ENCODE measurements at places on chromosomes 7 and 10.

DNA sequence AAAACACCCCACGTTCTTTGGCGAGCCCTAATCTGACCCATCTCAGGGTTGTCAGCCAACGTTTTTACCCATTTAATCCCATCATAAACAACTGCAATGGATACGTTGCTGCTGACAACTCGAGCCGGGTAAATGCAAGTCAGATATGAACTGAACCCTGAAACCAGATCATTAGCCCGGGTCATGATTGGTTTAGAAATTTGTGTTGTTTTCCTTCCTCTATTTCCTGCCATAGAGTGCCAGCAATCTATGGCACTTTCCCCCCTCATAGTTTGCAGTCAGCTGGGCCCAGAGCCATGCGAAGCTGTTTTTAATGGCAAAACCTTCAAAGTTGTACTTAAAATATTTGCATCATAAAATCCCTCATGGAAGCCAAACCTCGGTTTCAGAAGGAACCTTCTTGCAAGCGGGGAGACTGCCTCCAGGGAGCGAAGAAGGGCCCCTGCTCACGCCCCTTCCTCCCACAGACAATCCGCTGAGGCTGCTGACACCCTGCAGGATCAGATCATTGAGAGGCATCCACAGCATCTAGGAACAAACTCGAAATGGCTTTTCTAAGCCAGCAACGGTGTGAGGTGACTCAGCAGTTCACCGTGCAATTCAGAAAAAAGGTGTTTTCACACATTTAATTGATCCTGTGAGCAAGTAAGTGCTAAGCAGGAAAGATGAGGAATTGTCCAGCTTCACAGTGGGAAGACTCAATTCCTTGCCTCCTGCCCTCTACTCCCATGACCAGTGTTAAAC lies 710.1 kb downstream of the PARD3 start:
- no peak for DNase-seq

DNA sequence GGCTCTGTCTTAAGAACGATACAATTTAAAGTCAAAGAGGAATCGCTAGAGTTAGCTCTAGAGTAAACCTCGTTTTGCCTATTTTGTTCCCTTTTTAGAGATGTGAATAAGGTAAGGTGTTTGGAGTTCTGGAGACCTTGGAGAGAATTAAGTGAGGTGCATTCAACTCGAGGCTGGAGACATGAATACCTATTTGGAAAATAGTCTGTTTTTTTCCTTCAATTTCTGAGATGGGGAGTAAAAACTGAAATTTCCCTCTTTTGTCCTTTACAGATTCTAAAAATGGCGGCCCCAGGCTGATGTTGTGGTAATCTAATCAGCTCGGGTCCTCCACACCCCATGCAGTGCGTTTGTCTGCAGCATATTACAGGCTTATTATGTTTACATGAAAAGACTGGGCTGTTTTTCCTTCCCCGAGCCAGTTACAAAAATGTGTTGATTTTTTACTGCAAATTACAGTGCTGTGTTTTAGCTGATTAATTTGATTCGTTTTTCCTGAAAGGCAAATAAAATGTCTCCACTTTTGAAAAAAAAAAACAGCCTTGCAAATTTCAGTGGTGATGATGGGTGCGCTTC lies 1.5 kb downstream of the KMT2E start:
- DNase-seq: no peak

DNA sequence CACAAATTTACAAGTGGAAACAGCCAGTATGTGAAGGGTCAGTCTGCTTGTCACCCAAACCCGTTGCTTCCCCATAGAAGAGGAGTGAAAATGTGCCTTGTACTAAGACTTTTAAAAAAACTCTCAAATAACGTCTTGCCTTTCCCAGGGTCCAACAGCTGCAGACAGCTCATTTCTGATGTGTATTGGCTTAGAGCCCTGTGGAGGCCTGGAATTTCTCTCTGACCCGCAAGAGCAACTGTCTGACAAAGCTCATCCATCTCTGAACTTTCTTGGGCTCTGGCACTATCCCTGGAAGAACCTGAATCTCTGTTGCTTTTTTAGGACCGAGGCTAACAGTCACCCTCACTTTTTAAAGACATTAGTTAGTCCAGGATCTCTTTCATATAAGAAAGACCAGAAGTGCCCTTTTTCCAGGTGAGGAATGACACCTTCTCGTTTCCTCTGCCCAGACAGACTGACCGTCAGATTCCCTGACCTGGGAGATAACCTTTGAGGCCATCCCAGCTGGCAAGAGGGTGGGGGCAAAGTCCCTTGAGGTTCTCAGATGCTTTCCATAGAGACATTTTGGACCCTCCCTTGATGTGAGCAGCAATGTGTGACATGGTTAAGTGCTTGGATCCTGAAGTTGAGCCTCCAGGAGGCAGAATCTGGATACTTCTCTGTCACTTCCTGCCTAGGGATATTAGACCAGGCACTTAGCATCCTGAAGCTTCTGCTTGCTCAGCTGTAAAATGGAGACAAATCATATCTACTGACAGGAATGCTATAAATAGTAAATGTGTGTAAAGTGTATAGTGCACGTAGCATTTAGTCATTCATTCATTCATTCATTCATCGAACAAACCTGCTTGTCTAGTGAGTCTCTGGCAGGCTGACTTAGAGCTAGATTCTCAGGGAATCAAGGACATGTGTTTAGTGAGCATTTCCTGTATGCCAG lies 4.5 kb upstream of the NODAL start:
- DNase-seq: no peak

GRCh38 chr10:32687546-32687945 lies 241.6 kb downstream of the CCDC7 start:
- no peak for DNase-seq

- DNase-seq: no peak
Observed at GRCh38 chr10:122311716-122312115, 40.6 kb downstream of the BTBD16 start.

DNA sequence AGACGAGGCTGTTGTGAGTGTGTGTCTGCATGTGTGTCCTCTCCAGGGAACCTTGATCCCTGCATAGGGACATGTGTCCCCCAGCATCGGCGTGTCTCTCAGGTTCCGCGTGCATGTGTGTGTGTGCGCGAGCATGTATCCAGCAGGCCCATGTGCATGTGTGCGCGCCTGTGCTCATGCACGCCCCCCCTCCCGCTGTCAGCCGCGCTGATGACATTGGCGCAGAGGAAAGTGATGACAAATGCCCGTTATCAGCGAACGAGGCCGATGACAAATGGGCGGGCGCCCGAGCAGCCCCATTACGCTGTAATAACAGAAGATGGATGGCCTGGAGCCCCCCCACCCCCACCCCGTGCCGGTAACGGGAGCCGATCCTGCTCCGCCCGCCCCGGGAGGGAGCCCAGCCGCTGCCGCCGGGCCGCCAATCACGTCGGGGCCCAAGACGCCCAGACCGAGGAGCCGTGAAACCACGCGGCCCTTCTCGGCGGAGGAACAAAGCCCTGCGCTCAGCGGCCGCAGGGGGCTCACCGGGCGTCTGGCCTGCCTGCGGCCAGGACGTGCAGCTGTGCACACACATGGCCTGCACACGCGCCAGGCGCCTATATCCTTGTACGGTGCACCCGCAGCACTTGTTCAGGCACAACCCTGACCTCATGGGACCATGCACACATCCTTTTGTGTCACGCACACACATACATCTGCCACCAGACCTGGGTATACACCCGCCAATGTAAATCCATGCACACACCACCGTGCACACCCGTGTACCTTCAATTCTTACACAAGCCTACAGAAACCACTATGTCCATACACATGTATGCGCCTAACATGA lies 21.5 kb downstream of the POLL start:
- no peak for DNase-seq

GRCh38 chr10:6343305-6344010 lies 140.7 kb downstream of the PFKFB3 start:
- DNase-seq: no peak

GRCh38 chr10:102264371-102264770 lies 19.0 kb downstream of the GBF1 start:
- no peak for DNase-seq

DNA sequence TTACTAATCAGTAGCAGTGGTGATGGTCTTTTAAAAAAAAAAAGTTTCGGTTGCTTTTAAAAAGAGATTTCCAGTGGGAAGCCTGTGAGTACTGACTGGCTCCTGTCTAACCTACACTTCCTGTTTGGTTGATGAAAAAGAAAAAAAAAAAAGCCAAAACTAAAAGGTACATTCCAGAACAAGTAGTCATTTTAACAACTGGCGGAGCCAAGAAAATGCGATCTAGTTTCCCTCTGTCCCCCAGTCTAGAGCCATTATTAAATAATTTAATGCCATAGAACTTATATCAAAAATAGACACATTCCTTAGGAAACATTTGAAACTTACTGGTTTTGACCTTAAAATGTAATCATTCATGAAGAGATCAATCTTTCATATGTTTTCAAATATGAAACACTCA lies 254.2 kb upstream of the C7orf33 start:
- DNase-seq: no peak

- DNase-seq: no peak
Observed at GRCh38 chr7:142508251-142508650, 241.0 kb upstream of the PRSS1 start.

DNA sequence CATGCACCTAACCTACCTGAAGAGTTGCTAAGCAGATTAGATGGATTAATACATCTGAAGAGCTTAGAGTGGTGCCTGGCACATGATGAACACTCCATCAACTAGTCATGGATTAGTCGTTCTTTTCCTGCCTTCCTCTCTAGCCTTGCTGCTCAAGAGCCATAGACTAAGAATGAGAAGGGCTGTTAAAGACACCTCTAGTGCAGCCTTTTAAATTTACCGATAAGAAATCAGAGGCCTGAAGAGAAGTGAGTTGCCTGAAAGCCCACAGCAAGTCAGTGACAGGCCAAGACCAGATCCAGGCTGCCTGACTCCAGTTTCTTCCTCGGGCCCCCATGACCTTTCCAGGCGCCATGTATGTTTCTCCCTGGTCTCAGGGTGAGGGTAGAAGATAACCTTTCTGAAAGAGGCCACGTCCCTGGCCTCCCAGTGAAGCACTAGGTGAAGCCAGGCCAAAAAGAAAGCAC lies 6.5 kb downstream of the TSPAN15 start:
- DNase-seq: no peak

DNA sequence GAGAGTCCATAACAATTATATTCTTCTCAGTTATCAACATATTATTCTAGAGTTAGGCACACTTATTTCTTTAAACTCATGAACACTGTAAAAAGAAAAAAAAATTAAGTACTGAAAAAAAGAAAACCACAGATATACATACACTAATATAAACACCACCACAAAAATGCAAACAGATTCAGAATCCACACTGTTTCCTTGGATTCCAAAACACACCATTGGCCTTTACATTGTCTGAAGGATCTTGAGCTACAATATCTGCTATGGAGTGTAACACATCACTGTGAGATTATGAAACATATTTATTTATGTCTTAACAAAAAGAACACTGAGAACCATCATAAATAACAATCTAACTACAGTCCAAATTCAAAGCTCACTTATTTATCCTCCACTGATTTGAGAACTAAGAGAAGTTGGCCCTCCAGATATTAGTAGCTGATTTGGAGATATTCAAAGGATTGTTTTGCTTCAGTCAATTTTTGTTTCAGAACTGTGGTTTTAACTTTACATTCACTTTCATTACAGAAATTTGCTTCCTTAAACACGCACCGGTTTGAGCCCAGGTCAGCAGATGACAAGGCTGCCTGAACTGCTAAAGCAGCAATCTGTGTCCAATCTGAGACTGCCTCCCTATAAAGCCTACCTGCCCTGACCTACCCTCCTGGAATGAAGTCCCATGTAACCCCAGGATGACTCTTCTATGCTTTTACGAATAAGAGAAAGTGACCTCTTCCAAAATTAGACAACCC lies 47.0 kb upstream of the CDK1 start:
- no peak for DNase-seq

GRCh38 chr10:116831790-116832189 lies 17.5 kb upstream of the ENO4 start:
- DNase-seq: no peak

DNA sequence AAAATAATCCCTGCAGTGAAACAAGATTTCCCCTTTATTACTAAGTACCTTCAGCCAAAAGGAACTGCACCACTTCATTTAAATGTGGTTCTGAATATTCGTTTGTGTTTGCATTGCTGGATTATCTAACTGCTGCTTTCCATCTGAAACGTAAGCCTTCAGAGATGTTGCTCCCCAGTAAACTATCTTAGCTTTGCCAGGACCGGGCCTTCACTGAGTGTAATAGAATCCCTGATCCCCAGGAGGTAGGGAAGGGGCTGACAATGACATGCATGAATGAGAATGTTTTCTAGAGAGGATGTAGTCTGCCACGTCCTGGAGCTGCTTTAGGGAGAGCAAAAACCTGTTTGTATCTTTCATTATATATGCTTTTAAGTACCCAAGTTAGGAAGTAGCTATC lies 19.5 kb upstream of the INSYN2A start:
- no peak for DNase-seq

DNA sequence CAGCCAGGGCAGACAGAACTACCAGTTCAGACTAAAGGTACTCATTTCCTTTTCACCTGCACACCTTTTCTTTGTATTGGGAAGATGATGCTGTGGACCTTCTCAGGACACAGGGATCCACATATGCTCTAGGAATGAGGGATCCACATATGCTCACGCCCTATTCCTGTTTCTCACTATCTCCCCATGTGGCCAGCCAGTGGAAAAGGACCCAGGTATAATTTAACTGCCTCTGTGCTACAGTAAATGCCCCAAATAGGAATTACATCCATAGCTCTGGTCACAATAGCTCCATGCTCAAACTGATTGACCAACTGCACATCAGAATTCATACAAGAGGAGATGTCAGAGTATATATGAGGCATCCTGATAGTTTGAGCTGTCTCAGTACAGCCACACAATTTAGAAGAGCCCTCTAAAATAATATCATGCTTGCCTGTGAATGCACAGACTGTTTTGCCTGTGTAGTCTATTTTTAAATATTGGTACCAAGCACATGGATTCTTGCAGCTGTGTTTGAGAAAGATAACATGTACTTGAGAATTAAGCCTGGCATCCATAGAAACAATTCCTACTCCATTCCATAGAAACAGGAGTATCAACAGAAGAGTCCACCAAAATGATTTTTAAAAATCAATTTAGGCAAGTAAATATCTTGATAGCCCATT lies 43.7 kb downstream of the CTTNBP2 start:
- DNase-seq: no peak

DNA sequence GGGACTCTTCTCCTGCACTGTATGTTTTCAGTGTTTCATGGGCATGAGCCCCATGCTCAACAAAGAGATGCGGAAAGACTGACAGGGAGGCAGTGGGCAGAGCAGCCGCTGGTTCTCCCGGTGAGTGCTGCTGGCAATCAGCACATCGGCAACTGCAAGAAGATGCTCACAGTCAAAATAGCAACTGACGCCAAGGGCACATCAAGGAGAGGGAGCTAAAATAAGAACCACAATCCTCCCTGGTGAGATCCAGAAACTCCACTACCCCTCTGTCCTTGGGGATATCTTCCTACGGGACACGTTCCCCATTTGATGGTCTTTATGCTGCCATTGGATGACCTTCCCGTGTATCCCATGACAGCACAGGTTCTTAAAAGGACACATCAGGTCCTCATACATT lies 28.9 kb upstream of the SVIL start:
- DNase-seq: no peak

- DNase-seq: no peak
Observed at GRCh38 chr10:117621795-117622420, 79.4 kb downstream of the EMX2 start.

Measured in bone marrow (tissue), 2 donors.